Naive thymus-derived CD8-positive, alpha-beta T cell (primary cell): ENCODE measurements at places on chromosomes 13 and 19.

DNA sequence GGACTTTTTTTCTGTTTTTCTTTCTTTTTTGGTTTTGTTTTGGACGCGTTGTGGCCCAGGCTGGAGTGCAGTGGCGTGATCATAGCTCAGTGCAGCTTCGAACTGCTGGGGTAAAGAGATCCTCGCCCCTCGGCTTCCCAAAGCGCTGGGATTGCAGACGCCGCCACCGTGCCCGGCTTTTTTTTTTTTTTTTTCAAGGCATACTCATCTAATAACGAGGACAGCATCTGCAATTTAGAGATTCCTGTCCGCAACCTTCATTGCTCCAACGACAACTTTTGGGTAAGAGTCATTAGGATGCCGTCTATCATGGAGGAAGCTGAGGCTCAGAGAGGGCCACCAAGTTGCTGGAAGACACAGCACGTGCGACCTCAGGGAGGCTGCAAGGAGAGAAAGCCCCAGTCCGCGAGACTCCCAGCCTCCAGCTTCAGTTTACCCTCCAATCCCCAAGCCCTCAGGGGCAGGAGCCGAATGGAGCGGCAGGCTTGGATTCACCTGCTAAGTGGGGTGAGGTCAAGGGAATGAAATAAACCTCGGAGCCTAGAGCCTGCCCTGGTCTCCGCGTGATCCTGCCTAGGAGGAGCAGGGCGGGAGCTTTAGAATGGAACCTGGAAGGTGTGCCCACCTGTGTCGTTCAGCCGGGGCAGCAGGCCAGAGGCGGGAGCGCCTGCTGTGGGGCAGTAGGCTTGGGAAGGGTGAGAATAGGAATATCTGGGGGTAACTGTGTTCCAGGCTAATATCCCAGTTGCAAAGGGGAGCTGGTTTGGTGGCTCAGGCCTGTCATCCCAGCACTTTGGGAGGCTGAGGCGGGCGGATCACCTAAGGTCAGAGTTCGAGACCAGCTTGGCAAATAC, 676 bp upstream of the POLRMT start:
- DNase-seq, result no peak

DNA sequence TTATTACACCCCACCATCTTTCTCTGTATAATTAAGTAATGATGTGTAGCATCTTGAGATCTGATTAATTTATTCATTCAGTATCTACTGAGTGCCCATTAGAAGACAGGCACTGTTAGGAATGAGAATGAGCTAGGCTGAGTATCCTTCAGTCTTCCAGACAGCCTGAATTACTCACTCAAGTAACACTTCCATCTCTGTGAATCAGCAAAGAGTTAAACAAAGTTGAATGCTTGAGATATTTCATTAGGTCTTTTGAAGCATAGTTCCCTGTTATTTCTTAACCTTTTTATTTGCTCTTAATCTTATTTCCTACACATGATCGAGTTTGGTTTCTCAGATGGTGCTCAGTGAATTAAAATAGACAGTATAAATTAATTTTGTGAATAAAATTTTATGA, 413.7 kb downstream of the DCT start:
- no peak for DNase-seq

DNA sequence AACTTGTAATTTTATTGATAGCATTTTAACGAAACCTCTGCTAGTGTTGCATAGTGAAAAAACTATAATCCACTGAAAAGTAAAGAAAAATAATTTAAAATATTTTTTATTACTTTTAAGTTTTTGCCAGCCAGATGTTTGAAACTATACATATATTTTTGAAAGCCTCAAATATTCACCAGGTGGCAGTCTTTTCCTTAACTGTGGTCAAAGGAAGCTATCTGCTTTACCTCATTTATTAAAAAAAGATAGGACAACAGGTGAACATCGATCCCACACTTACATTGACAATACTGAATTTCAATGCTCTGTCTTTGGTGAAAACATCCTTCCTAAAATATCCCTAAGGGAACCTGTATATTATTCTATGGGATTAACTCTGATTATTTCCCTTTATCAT, 100.5 kb downstream of the TRPC4 start:
- DNase-seq, result no peak

DNA sequence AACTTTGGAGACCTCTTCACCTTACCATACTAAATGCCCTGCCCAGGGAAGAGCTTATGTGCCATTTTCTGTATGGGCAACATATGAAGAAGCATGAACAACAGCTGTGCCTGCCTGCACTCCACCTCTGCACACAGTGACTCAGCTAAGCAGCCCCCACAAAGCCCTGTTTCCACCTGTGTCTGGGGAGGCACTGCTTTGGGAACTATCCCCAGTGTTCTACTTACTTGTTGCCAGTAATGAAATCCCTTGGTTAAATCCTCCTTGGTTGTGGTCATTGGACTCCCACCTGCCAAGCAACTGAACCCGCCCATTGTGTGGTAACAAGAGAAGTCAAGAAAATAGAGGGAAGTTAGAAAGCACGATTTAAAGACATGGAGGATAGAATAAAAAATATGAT, 84.6 kb downstream of the NALCN start:
- DNase-seq, result no peak

GRCh38 chr13:107358866-107359265, 790.9 kb upstream of the ARGLU1 start:
- DNase-seq, result no peak

DNA sequence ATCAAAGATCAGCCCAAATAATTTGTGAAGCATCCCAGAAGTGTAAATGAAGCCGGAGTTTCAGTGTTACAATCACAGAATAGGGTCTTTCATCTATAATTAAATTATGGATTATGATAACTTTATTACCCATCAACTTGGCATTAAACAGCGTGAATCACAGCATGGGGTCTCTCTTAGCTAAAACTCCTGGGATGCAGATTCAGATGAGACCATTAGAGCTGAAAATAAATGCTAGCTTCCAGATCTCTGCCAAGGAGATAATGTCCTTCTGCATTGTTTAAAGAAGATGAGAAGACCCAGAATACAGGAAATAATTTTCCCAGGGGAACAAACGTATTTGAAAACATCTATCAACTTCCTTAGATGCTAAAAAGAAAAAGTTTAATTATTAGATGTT, 546.0 kb upstream of the PCDH9 start:
- no peak for DNase-seq

DNA sequence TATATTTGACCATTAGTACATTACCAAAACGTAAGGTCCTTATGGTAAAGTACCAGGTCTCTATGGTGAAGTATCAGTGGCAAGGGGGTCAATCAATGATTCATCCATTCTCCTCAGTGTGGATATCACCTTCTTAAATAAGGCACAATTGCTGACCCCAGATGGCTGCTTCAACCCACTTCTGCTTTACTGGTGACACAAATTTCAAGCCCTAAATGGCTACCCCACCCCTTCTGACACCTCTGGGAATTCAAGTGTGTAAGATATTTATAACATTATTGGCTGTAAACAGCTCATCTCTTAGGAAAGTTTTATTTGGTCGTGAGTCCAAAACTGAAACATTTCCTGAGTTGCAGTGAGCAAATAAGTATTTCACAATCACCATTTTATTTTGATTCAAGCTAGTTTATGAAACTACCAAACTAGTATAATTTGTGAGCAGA, 7.9 kb upstream of the WBP4 start:
- DNase-seq, result peak; percentile 10

GRCh38 chr13:62113179-62113578, 697.5 kb upstream of the PCDH20 start:
- DNase-seq, result no peak

GRCh38 chr13:94546061-94546839, 49.7 kb downstream of the TGDS start:
- DNase-seq, result no peak

GRCh38 chr13:38582133-38582532, 104.7 kb upstream of the FREM2 start:
- no peak for DNase-seq

DNA sequence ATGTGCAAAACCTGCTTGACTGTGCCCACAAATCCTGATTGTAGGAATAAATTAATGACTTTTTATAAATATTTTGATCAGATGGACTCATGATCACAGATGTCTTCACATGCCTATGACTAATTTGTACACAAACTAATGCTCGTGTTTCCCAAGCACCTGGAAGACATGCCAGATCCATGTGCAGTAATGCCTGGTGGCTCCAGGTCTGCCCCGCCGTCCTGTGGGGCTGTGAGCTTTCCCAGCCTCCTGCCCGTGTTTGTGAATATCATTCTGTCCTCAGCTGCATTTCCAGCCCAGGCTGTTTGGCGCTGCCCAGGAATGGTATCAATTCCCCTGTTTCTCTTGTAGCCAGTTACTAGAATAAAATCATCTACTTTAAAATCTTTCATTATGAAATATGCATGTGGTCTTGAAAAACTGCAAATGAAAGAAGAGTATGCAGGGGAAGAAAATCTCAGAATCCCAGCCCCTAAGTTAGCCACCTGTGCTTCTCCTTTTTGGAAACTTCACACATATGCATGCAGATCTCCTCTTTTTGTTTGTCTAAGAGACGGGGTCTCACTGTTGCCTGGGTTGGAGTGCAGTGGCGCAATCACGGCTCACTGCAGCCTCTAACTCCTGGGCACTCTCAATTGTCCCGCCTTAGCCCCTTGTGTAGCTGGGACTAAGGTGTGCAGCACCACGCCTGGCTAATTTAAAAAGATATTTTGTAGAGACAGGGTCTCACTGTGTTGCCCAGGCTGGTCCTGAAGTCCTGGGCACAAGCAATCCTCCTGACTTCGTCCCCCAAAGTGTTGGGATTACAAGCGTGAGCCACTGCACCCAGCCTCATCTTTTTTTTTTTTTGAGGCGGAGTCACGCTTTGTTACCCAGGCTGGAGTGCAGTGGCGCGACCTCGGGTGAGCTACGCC, 6.2 kb downstream of the RPL28 start:
- DNase-seq, result no peak

DNA sequence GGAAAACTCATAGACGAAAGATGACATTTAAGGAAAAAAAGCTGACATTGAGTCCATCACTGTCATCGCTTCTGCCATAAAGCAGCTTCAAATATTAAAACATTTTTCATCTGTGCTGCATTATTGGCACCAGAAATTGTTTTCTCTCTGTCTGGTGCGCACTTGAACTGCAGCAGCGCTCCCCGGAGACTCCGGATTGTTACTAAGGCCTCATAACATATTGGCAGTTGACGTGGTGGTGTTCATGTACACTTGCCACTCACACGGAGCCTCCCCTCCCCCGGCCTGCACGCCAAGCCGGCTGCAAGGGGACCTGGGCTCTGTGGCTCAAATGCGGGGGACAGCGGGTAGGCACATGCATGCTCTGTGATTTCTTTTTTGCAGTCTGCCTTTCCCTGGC, 203.2 kb downstream of the TSHZ3 start:
- no peak for DNase-seq

DNA sequence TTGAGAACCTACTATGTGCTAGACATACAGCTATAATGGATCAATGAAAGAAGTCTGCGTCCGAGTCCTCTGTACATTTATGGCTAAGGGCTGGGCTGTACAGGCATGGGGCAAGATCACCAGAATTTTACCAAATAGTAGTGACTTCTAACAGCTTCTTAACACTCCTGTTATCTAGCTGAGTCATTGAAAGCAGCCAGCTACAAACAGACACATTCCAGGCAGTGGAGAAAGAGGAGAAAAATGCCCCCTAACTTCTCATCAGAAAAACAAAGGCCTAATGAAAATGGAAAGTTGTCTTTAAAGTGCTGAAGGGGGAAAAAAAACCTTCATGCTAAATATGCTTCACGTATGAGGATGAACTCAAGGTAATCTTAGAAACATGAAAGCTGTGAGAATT, 14.3 kb upstream of the ZNF667 start:
- no peak for DNase-seq

DNA sequence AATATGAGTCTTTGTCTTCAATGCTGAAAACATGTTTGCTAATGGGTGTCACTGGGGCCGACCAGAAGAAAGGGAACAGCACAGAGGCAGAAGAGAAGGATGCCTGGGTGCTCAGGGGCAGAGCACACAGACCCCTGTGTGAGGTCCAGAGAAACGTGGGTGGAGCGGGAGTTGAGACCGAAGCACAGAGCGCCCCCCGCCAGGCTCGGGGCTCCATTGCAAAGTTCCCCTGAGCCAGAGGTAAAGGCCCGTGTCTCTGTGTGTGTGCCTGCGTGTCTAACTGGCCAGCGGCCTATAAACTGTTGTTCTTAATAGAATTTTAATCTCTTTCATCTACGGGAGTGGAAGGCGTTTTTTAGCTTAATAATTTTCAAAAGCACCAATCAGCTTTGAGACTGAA, 343.1 kb downstream of the TEX29 start:
- DNase-seq, result no peak

GRCh38 chr13:75345193-75345592, 136.8 kb downstream of the TBC1D4 start:
- DNase-seq, result no peak

- no peak for DNase-seq
Measured at GRCh38 chr19:13016628-13017305, 21.5 kb downstream of the NFIX start.

DNA sequence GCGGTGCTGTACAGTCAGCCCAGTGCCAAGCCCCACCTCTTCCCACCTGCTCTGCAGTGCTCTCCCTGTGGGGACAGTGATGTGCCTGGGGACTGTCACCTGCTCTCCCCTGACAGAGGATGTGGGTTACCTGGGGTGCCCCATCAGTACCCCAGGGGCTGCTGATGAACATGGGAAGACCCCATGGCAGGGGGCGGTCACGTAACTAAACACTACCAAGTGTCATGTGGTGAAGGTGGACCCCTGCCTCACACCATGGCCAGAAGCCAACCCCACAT, 12.7 kb downstream of the KDM4B start:
- no peak for DNase-seq

DNA sequence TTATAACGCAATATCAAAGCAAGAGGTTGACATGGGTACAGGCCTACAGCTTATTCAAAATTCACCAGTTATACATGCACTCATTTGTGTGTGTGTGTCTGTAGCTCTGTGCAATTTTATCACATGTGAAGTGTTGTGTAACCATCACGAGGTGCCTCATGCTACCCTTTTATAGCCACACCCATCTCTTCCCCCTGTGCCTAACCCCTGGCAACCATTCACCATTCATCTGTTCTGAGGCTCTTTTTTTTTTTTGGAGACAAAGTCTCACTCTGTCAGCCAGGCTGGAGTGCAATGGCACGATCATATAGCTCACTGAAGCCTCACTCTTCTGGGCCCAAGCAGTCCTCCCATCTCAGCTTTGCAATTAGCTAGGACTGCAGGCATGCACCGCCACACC, 78.4 kb downstream of the DPF1 start:
- no peak for DNase-seq

- no peak for DNase-seq
Measured at GRCh38 chr19:43966079-43966694, 15.2 kb downstream of the ZNF221 start.

DNA sequence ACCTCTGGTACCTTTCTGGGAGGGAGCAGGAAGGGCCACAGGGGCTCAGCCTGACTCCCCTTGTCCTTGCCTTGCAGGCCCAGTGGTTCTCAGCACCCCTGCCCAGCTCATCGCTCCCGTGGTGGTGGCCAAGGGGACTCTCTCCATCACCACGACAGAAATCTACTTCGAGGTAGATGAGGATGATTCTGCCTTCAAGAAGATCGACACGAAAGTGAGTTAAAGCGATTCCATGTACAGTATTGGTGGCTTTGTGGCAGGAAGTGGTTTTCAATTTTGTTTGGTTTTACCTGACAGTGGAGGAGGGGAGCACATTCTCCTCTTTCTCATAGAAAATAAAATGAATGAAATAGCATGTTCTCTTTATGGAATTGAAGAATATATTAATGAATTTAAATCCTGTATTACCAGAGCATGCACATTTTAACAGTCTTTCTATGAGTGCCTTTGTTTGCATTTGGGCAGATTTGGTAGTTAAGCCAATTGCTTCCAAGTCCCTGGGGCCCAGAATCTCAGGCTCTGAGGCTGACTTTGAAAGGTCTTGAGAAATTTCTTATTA, 4.1 kb downstream of the MAB21L1 start:
- DNase-seq, result no peak

- DNase-seq, result no peak
Measured at GRCh38 chr19:35498220-35498619, 8.0 kb upstream of the KRTDAP start.
